ENCODE measurements at places on chromosomes 2 and 18.

GRCh38 chr18:11955239-11956029, 25.9 kb upstream of the IMPA2 start:
- DNase-seq = no peak

GRCh38 chr2:70397186-70397585, 95.3 kb upstream of the FAM136A start:
- DNase-seq = no peak

DNA sequence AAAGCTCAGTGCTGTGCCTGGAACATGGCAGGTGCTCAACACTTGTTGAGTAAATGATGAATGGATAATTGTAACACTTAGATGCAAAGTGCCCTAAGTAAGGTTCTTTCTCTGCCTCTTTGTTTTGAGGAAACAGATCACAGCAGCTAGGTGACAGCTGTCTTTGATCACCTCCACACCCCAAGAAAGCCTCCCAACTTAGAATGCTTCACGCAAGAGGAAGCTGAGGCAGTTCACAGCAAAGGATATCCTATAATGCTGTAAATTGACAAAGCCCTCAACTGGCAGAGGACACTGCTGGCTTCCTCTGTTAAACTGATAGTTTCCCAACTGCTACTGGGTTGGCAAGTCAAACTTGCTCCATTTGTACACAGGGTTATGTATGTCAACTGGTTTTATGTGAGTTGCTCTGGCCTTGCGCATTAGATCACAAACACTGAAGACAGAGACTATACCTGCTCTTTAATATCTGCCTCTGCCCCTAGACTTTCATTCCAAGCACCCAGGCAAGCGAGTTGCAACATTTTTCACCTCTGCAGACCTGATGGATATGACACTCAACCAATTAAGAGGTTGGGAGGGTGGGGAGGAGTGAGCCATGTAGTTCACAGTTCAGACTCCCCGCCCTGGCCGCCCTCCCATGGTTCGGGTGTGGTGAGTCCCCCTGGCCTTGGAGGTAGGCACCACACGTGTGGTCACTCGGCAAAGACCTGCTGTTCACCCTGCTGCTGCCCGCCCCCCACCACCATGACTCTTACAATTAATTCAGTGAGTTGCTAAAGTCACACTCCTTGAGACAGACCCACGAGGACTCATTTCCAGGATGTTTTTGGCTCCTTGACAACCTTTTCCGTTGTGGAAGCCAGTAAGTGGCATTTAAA, 4.8 kb upstream of the MALL start:
- no peak for DNase-seq

GRCh38 chr2:106800976-106801655, 84.9 kb downstream of the ST6GAL2 start:
- no peak for DNase-seq

DNA sequence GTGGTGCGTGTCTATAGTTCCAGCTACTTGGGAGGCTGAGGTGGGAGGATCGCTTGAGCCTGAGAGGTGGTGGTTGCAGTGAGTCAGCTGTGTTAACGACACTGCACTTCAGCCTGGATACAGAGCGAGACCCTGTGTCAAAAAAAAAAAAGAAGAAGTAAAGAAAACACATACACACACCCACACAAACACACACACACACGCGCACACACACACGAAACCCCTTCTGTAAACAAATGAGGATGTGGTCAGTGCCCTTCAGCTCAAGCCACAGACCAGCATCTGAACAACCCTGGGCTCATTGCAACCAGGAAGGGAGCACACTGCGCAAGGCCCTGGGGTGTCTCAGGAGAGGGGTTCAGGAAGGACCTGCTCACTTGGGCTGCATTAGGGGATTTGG, 47.9 kb upstream of the KCNF1 start:
- no peak for DNase-seq

DNA sequence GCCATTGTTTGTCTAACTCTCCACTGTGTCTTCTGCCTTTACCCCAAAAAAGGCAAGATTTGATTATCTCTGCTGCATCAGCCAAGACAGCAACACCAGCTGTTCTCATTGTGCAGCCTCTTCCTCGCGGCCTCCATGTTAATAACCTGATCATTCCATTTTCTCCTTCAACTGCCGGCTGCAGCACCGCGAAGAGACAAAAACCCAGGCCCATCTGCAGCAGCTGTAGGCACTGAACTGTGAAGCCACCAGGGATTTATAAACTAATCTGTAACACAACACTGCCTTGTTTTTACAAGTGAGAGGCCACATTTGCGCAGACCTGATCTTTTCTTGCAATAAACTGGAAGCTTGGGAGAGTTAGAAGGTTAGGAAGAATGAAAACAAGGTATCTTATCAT, 147.8 kb downstream of the SATB2 start:
- no peak for DNase-seq

- DNase-seq = no peak
Measured at GRCh38 chr18:42486271-42486670, 531.2 kb downstream of the PIK3C3 start.

- no peak for DNase-seq
Measured at GRCh38 chr2:202821206-202822160, 50.1 kb downstream of the ICA1L start.

DNA sequence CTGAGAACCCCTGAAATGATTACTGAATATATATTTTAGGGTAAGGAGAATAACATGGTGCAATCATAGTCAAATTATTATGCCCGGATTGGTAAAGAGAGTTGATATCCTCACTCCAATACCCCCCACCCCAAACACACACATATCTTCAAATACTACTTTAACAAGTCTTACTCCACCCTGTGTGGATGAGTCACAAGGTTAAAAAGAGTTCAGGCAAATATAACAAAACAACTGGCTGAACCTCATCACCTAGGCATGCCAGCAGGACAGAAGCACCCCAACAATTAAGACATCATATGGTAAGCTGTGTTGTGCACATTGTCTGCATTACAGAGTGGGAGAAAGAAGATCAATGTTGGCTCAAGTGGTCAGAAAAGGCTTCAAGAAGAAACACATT, 857.4 kb downstream of the TDRD15 start:
- DNase-seq = no peak

Measured in activated CD4-positive, CD25-positive, alpha-beta regulatory T cell treated with anti-CD3 and anti-CD28 coated beads, Interleukin-2, amount 50 U/mL, for 16 hours (primary cell).